ENCODE measurements at places on chromosomes 12 and 14.

DNA sequence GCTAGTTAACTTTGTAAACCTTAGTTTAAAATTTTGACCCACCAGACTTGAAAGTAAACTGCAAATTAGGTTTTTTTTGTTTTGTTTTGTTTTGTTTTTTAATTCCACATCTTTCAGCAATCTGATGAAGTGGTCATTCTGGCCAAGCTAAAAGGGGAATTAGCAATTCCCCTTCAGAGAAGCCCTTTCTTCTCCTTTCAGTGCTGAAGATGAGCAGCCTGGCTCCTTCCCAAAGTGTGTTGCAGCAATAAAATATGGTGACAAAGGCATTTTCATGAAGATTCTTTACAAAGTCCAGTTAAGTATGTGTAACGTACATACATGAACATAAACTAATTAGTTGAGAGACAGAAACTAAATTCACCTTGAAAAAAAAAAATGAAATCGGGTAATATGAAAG lies 380.1 kb downstream of the NOVA1 start:
- DNase-seq: no peak

GRCh38 chr12:12398026-12398859 lies 41.4 kb downstream of the BORCS5 start:
- DNase-seq: no peak

DNA sequence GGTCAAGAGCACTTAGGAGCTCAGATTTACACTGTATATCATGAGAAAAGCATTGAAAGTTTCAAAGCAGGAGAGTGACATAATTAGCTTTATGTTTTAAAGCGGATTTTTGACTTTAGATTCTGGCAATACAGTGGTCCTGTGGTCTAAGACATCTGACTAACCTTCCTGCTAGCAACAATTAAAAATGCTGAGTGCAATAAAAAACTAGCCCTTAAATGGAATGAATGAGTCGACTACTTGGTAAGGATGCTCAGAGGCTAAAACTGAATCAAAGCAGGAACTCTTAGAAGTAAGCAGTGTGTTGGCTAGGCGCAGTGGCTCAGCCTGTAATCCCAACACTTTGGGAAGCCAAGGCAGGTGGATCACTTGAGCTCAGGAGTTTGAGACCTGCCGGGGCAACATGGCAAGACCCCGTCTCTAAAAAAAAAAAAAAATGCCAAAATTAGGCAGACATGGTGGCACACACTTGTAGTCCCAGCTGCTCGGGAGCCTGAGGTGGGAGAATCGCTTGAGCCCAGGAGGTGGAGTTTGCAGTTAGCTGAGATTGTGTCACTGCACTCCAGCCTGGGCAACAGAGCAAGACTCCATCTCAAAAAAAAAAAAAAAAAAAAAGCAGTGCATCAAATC lies 18.9 kb downstream of the BICD1 start:
- no peak for DNase-seq

GRCh38 chr12:111753144-111753881 lies 13.4 kb upstream of the ALDH2 start:
- DNase-seq: no peak

DNA sequence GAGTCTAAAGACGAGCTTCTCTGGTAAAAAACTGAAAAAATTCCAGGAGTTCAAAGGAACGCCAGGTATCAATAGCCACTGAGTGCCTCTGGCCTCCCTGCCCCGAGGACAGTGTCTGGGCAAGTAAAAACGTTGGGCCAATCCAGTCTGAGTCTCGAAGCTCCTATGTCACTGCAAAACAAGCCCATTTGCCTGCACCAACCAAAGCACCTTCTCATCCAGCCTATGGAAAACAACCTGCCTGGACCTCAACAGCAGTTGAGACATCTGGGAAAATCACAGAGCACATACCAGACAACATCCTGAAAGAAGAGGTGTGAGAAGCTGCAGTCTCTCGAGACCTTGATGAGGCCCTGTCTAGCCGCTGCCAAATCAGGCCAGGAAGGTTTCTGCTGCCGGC lies 56.6 kb downstream of the RNF34 start:
- no peak for DNase-seq

DNA sequence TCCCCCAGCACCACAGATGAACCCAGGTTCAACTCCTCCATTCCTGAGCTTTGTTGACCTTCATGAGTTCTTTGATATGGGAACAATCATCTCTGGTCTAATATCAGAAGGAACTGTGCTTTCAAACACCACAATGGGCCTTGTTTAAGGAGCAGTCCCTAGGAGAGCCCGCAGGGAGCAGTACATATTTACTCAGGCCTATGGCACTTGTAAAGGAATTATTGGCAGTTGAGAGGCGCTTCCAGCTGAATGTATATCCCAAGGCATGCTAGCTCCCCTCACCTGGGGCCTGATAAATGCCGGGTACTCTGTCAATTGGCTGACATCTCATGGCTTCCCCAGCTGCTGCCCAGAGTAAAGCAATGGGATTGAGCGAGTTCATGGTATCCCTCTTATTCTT lies 76.2 kb downstream of the ZFP36L1 start:
- DNase-seq: no peak

DNA sequence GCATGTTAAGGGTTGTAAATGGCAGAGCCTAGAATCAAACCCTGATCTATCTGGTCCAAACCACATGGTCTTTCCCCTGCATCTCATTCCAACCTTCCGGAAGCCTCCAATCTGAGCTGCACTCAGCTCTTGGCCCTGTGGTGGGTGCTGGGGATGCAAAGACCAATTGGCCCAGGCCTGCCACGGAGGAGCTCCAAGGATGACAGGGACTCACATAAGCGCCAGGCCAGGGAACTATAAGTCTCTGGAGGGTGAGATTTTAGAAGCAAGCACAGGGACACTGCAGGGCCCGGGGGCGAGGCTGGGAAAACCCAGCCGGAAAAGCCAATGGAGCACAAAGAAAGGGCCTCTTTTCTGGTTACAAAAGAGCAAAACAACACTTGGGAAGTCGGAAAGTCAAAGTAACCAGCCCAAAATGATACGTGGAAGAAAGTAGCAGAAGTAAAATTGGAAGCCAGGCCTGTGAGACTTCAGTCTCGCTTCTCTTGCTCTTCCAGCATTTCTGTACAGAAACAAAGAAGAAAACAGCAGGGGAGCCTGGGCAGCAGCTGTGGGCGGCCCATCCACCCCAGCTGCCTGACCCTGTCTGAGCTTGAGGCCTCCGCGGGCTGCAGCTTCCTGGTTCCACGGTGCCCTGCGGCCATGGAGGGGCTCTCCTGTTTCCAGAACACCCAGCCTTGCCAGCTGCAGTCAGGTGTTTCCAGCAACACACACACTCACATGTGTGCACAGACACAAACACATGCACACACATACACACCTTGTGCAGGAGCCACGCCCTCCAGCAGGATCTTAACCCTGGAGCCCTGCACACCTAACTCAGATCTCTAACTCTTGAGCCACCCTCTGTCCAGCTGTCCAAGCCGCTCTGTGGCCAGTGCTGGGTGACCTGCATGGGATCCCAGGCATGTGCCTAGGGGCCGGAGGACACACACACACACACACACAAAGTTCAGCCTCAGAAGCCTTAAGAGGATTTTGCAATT lies 178.2 kb downstream of the BCL11B start:
- no peak for DNase-seq

DNA sequence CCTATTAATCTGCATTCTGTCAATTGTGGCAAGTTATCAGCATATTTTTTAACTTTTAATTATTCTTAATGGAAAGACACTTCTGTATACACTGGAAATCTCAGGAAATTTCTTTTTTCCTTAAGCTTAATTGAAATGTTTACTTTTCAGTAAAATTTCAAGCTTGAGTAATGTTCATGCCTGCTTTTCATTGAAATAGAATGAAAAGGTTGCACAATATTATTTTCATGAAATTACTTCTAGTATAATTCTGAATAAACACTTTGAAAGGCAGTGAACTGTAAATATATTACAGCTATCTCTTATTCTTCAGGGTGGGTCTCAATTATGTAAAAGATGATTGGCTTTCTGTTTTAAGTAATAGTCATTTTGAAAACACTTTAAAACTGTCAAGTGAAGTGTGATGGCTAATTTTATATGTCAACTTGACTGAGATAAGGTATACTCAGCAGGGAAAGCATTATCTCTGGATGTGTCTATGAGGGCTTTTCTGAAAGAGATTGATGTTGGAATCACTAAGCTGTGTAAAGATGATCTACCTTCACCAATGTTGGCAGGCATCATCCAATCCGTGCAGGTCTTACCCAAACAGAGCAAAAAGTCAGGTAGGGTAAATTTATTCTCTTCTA lies 29.9 kb downstream of the CLEC2D start:
- no peak for DNase-seq

DNA sequence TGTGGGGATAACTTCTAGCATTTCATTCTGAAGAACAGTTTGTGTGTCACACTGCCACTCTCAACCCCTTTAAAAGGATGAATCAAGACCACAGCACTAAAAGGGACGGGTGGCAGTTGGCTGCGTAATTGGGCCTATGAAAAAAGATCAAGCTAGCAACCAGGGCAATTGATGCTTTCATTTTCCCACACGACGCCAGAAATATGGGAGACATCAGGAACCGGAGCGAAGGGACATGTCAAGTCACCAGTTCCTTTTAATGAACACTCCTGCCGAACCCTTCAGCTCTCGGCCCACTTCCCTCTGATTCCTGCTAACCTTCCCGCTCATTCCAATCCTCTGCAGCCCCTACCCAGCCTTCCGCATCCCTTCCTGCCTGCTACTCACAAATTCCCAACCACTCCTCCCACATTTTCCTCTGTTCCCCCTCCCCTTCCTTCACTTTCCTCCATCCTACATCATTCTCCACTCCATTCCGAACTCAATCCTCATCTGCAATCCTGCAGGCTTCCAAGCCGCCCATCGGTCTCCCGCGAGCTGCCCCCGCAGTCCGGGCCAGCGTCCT lies 753 bp downstream of the CSRNP2 start:
- no peak for DNase-seq

DNA sequence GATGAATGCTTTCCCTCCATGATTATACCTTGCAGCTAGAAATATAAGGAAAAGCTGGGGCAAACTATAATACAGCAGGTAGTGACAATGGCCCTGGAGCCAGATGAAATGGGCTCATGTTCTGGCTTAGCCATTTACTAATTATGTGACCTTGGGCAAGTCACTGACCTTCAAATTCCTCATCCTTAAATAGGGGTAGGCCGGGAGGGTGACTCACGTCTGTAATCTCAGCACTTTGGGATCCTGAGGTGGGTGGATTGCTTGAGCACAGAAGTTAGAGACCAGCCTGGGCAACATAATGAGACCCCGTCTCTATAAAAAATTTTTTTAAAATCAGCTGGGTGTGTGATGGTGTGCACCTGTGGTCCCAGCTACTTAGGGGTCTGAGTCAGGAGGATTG lies 155.4 kb downstream of the C12orf75 start:
- no peak for DNase-seq

DNA sequence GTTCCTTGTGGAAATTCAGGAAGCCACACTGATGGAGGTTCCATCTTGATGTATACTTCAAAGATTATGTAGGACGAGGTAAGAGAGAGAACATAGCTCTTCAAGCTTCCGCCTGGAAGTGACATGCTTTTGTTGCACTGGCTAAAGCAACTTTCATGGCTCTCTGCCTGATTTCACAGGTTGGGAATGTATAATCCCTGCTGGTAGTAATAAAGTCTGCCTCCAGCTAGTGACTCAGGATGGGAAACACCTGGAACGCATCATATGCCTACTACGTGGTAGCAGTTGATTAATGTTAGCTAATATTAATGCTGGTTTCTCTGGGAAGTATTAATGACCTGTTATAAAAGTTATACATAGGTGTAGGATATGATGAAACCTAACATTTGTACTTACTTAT lies 71.1 kb downstream of the PELI2 start:
- DNase-seq: no peak

DNA sequence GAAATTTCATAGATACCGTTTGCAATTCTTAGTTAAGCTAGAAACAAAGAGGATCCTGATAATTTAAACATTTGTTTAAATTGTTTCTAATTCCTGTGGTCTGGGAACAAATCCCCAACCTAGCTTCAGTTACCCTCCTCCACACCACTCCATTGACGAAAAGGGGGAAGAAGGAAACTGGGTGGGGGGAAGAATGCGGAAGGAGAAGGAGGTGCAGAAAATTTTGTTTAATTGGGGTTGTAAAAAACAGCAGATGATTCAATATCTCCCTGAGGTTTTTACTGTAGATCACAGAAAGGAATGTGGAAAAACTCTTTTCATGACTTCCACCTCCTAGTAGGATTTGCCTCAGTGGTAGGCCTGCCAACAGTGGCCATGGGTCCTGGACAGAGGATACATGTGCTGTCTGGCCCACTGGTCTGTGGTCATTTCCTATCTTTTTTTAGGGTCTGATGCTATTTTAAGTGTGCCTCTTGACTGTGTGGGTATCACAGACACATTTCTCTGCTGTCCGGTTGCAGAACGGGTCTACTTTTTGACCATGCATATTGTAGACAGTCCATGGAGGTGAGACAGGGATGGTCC lies 122.9 kb upstream of the PCED1B start:
- DNase-seq: no peak

- DNase-seq: no peak
Observed at GRCh38 chr14:83960832-83961512, 1569.0 kb upstream of the FLRT2 start.

DNA sequence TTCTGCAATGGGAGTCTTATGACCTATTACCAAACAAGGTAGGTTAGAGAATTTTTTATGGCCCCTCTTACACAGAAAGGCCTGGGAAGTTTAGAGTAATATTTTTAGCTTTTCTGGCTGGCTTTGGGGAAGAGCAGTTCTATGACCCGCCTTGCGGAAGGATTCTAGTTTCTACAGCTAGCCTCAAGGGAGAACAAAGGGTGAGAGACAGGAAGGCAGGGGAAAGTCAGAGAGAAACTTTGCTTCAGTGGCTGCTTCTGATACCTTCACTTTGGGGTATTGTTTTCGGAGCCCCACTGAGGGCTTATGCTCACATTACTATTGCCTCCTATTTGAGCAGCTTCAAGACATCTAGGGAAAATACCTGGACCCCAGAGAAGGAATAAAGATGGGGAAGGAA lies 80.7 kb upstream of the NUDT4 start:
- DNase-seq: no peak

DNA sequence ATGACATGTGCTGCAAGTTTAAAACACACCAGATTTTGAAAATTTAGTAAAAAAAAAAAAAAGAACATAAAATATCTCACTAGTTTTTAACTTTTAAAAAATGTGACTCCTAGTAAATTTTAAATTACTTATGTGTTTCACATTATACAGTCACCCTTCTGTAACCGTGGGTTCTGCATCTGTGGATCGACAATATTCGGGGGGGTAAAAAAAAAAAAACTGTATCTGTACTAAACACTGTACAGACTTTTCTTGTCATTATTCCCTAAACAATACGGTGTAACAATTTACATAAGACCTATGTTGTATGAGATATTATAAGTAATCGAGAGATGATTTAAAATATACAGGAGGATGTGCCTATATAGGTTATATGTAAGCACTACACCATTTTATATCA lies 3.2 kb downstream of the DDX24 start:
- DNase-seq: no peak

DNA sequence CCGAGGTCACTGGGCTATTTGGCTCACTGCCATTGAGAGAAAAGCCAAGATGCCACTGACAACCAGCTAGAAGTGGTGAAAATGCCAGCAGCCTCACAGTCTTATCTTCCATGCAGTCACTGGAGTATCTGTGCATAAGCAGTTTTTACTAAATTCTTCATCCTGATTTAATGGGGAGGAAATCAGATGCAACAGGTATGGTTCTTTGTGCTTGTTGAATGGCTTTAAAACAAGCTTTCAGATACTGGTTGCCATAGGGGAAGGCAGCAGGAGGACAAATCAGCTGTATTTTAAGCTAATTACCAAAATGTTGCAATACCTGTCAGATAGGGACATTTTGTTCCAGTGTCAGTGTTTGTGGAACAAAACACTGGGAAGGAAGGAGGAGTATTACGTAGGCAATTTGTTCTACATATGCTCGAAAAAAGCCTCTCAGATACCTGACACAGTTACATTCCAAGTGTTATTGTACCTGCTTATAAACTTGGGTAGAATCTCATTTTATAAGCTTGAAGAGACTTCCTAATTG lies 54.1 kb upstream of the ARHGAP5 start:
- no peak for DNase-seq

Data from activated T-helper 9 cell treated with anti-CD3 and anti-CD28 coated beads, Interleukin-2, amount 50 U/mL, for 16 hours (primary cell).